GM12878 (cell line): ENCODE measurements at places on chromosomes 5 and 9.

GRCh38 chr5:141355641-141356040 lies 820 bp downstream of the PCDHGA4 start:
- no peaks in the 10 kb centered on the region for H3K4me1 ChIP-seq
- no peak overlapping the region for H3K4me3 ChIP-seq
- H3K27ac ChIP-seq = no peak overlapping the region
- no peak for DNase-seq

GRCh38 chr9:4084435-4084818 lies 215.4 kb downstream of the GLIS3 start:
- H3K36me3 ChIP-seq = no peaks in the 10 kb centered on the region
- H3K27me3 ChIP-seq = no peaks in the 10 kb centered on the region
- no peak overlapping the region for H3K27ac ChIP-seq
- H3K4me3 ChIP-seq = no peak overlapping the region

DNA sequence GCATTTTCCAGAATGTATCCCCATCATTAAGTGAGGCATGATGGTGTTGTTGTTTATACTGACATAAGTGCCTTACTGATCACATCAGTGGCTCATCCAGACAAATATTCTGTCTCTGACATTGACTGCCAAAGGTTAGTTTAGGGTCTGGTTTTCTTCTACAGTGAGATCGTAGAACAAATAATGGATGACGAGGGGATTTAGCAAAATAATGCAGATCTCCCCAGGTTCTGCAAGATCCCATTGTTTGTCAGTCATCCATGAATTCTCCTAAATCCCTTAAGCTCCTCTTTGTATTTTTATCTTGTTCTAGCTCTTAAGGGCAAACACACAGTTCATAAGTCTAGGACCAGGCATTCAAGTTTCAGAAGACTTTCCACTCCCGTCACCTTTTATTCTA lies 93.1 kb upstream of the DHFR start:
- H3K36me3 ChIP-seq = peaks cover 2% of the 10 kb centered on the region
- H3K27ac ChIP-seq = no peak overlapping the region
- H3K27me3 ChIP-seq = no peaks in the 10 kb centered on the region
- no peak for DNase-seq

DNA sequence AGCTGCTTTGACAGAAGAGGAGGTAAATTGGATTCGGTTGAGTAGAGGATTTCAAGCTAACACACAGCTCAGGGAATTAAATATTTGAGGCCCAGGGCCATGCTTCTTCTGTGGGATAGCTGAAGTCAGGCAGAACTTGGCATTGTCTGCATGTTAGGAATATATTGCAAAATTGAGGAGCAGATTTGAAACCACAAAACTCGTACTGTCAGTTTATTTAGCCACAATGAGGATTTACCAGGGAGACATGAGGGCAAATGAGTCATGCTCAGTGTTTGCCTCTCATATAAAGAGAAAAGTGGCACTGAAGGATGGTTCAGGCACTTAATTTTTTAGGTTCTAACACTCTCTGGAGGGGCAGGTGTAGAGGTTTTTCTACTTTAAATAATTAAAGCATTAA lies 83.0 kb upstream of the PRLR start:
- no peaks in the 10 kb centered on the region for H3K4me1 ChIP-seq
- no peak overlapping the region for H3K4me3 ChIP-seq
- H3K36me3 ChIP-seq = no peaks in the 10 kb centered on the region
- no peak for DNase-seq
